ENCODE measurements at places on chromosomes 7 and 10.

DNA sequence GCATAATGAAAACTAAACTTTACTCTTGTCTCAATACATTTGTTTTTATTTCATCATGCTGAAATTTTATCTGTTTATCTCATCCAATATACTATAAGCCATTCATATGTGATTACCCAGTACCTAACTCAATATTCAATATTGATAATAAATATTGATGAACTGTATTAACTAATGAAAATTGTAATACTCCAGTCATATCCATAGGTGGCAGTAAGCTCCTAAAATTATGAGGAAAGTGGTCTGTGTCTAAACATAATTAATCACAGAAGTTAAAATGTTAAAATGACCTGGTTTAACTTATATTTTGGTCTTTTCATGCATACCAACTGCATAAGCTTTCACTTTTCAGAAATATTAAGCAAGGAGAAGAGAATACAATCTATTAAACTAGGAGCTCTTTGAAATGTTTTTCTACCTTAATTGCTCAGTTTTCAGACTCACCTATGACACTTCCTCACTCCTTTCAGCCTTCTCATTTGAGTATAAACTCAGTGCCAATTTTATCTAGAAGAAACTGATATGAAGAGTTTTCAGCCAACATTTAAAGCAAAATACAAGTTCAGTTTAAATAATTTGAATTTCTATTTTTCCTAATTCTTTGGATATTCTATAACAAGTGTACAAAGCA is 30.5 kb upstream of the VWDE start:
- DNase-seq: no peak

- DNase-seq: no peak
Measured at GRCh38 chr7:111954474-111955381, 251.5 kb downstream of the DOCK4 start.

GRCh38 chr7:137591421-137591837 is 247.9 kb upstream of the PTN start:
- no peak for DNase-seq

DNA sequence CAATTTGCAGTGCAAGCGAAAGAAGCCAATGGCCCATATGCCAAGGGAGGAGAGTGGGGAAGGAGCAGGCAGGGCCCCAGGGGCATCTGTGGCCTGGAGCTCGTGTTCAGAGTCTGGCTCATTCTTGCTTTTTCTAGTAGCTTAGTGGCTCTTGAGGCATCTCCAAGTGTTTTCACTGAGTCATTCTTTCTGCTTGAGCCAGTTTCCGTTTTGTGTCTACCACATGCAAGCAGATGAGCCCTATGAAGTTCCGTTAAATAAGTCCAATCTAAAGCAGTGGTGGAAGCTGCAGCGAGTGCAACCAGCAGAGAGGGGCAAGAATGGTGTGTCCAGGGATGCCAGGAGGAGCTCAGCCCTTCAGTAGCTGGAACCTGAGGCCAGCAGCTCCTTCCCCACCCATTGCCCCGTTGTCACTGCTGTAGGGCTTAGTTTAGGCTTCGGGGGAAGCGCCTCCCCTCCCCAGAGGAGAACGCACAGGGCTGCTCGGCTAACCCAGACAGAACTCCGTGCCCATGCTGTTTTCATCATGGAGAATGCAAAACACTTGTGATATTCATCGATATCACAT is 57.4 kb upstream of the EBF3 start:
- DNase-seq: no peak

DNA sequence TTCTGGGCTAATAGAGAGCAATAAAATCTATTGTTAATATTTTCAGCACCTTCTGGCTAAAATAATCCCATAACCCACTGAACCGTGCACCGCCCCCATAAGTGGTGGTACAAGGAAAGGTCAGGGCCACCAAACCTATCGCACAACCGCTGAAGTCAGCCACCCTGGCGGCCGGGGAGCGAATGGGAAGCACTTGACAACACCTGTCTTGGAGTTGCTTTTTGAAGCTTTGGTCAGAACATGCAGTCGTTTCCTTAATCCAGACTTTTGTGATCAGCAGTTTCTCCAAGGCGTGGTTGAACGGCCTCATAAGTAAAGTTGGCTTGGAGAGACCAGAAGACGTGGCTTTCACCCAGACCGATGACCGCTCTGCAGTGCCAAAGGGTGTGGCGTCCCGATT is 97.4 kb downstream of the DNAJB6 start:
- DNase-seq: no peak

- DNase-seq: no peak
Measured at GRCh38 chr10:73168465-73168803, 515 bp downstream of the FAM149B1 start.
